ENCODE measurements at places on chromosomes 4 and X. TPM values are rescaled to one million over a fixed set of nuclear protein-coding genes. Genes with fewer than 3 reads are reported as not detected.

- DNase-seq: no peak
Observed at GRCh38 chr4:121943941-121944340, 7.9 kb downstream of the TRPC3 start.

- DNase-seq: no peak
Observed at GRCh38 chr4:107402291-107402690, 317.7 kb downstream of the PAPSS1 start.

SPON2 gene
- 10.4 TPM for total RNA-seq

DNA sequence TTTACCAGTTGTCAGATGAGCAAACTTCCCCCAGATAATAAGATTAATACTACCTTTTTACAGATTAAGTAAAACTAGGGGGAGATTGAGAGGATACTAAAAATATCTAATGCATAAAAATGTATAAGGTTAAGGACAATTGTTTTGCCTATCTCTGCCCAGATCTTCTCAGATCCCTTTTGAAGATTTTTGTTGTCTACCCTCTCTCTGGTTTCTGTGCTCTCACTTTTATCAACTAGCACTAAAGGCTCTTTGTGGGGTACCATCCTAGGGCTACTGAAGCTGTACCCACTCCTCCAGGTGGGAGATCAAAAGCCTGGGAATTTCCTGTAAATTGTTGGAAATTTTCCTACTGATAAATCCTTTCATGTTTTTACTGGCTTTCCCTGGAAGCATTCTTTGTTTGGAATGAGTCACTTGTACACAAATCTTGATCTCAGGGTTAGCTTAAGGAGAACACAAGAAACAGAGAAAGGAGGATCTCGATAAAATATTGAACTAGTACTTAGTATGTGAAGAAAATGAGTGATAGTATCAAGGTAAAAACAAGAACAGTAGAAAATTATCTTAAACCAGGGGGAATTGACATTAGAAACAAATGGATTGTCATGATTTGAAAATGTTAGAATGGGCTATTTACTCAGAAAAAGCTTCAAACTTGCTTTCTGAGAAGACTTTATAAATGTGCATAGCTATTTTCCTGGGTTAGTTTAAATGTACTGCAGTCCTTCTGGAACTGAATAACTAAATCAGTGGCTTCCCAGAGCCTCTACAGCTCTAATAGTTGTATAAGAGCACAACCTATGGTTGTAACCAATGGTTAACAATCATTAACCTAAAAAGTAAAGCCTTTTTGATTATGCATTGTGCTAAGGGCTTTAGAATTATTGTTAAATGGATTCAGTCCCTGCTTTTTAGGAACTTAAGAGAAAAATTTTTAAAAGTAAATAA lies 679.9 kb upstream of the MAGEB2 start:
- DNase-seq: no peak

DNA sequence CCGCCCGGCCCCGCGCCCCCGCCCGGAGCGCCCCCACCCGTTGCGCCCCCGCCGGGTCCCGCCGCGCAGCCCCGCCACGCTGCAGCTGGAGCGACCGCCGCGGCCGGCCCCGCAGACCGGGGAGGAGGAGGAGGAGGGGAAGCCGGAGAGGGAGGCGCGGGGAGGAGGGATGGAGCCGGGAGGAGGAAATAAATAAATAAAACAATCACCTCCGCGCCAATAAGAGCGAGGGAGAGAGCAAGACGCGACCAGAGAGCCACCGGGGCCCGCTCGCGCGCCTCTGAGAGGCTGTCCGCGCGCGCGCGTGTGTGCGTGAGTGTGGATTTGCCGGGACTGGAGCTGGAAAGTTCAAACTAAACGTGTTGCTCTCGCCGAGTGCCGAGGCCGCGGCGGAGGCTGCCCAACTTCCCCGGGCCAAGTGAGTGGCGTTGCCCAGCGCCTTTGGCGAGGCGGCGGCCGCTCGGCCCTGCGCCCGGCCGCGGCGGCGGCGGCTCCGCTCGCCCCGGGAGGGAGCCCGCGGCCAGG lies 2184.4 kb upstream of the TENM3 start:
- DNase-seq: peak; percentile 11

DNA sequence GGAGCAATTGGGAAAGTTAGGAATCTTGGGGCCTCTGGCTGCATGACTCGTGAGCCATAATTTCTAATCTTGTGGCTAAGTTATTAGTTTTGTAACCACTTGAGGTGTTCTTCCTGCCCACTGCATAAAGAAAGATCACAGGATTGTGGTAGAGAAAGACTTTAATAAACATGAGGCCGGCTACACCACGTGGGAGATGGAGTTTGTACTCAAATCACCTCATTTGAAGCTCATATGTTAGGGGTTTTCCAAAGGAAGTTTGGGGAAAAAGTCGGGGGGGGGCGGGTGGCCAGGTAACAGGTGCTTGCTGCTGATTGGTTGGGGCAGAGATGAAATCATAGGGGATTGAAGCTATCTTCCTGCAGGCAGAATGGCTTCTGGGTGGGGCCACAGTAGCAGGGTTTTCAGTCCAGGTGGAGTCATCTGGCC lies 287.8 kb downstream of the ZNF674 start:
- DNase-seq: no peak

PDK3 gene
- total RNA-seq: 10.2 TPM

DNA sequence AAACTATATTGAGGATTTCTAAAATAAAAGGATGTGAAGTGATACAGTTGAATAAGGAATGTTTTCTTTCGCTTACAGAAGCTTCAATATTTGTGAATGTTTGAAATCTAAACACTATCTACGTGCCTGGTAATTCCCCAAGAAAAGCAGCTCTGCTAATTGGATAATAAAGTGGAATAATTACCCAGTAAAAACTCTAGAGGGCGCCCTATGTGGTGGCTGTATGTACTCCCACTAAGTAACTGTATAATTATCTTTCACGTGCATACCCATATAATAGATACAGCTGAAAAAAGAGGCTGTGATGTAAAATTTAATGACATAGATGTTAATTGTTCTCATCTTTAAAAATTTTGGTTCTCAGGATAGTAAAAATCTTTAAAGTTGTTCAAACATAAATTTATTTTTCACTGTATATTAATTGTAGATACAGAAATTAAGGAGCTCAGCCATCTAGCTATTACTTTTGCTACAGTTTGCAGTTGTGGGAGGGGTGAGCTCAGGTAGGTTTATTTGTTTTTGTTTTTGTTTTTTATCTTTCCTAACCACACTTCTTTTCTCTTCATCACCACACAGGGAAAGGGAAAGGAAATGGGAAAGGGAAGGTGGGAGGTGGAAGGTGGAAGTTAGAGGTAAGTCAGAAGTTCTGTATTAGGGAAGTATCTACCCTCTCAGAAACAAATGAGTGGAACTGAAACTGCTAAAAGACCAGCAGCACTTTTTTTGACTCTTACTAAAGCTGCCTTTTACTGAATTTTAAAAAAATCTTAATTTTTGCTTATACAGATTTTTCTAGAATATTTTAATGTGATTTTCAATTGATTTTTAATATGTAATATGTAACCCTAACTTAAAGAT lies 151.7 kb upstream of the RPS6KA6 start:
- no peak for DNase-seq

DNA sequence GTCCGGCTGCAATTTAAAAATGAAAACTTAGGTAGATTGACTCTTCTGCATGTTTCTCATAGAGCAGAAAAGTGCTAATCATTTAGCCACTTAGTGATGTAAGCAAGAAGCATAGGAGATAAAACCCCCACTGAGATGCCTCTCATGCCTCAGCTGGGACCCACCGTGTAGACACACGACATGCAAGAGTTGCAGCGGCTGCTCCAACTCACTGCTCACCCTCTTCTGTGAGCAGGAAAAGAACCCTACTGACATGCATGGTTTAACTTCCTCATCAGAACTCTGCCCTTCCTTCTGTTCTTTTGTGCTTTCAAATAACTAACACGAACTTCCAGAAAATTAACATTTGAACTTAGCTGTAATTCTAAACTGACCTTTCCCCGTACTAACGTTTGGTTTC lies 41.0 kb downstream of the MAP7D3 start:
- DNase-seq: no peak

GRCh38 chr4:108900018-108900580 lies 137.2 kb upstream of the ETNPPL start:
- no peak for DNase-seq

GRCh38 chr4:170202721-170203120 lies 113.0 kb upstream of the AADAT start:
- DNase-seq: no peak

GRCh38 chrX:153609917-153610835 lies 11.2 kb upstream of the CCNQ start:
- peak; percentile 77 for DNase-seq

EGF gene
- 12.2 TPM for total RNA-seq

GRCh38 chr4:1445716-1446445 lies 39.6 kb upstream of the NKX1-1 start:
- DNase-seq: no peak

DNA sequence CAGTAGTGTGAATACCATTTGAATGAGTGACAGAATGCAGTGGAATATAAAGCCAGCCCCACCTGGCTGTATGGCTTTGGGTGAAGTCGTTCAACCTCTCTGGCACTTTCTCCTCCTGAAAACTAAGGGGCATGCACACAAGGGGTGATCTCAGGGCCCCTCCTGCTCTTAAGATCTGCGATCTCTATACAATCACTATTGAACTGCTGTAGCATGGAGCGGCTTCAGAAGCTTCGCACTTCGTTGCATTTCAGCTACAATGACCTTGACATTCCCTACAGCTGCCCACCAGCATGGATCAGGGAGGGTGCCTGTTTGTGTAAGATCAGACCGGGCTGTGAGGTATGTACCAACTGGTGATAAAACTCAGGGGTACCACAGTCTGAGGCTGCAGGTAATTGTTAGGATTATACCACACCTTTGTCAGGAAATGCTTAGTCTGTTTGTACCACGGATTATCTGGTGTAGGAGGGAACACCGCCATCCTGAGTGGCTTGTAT lies 85.2 kb downstream of the AASDH start:
- DNase-seq: no peak

GRCh38 chr4:23149815-23150214 lies 457.1 kb downstream of the GBA3 start:
- DNase-seq: no peak

DNA sequence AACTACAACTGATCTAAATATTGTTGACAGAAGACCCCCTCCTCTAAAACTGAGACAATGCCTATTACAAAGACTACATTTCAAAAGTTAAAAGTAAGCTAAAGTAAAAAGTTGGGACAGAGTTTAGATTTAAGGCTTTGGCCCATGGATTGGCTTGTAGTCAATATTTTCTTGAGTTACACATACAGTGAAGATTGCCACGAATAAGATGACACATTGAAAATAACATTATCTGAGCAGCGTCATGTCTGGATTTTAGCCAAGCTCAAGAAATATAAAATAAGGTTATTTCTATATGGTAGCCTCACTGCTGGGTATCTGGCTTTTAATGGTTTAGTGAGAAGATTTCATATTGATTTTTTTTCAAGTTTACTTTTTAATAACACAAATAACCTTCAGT lies 266.2 kb upstream of the LDB2 start:
- DNase-seq: no peak

GRCh38 chr4:120723986-120724385 lies 198.5 kb downstream of the PRDM5 start:
- no peak for DNase-seq

DNA sequence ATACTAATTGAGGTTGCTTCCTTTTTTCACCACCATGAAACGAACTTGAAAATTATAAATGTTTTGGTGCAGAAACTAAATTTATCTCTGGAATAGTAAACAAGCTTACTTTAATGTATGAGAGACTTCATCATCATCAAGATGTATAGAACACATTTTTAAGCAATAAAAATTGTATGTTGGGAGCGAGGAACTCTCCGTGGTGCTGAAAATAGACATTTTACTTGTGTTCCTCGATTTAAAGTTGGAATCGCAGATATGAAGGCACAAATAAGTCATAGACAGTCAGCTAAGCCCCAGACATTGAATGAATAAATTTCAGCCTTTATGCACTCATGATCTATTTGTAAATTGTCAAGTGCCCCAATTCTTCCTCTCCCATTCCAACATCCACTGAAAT lies 310.7 kb downstream of the STK32B start:
- no peak for DNase-seq

Measured in heart right ventricle (tissue), 16 donors.